ENCODE measurements at places on chromosomes 3 and 15.

- peak; percentile 8 for DNase-seq
Measured at GRCh38 chr3:51706021-51706485, 815 bp upstream of the GRM2 start.

DNA sequence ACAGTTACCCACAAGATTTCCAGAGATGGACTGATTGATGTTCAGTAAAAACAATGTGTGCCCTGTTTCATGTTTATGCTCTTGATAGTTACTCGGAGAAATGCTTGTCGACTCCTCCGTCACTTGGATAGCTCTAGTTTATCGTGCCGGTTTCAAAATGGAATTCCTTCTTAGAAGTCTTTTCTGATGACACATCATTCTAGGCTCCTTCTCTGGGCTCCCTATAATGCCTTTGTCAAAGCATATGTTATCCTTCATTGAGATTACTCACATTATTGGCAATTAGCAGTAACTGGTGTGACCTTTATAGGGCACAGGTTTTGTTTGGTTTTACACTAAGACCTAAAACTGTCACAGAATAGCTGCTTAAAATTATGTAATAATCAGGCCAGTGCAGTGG is 201.8 kb downstream of the CNTN6 start:
- no peak for DNase-seq

GRCh38 chr3:155382396-155383042 is 89.0 kb upstream of the STRIT1 start:
- DNase-seq, result no peak

- no peak for DNase-seq
Measured at GRCh38 chr3:13231781-13232666, 158.8 kb upstream of the IQSEC1 start.

GRCh38 chr3:126155280-126155640 is 25.1 kb downstream of the ALDH1L1 start:
- DNase-seq, result no peak

GRCh38 chr15:40029979-40030893 is 8.7 kb downstream of the SRP14 start:
- no peak for DNase-seq

DNA sequence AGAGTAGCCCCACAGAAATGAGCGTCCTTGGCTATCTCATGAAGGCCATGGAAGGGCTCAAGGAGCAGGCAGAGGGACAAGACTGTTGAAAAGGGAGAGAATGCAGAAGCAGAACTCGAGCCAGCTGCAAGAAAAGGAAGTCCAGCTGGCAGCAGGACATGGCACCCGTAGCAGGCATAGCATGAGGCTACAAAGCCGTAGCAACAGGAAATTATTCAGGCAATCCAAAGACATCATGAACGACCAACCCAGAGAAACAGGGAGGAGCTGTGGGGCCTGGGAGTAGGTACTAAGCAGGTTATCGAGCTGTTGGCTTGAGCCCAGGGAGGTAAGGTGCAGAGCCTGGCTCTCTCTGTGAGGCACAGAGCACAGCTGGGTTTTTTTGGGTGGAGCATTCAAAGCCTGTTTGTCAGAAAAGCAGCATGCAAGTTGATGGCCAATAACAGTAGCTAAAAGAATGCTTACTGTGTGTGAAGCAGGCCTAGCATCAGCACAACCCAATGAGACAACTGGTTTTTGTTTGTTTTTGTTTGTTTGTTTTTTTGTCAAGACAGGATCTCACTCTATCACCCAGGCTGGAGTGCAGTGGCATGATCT is 144.0 kb upstream of the SMAD3 start:
- no peak for DNase-seq

DNA sequence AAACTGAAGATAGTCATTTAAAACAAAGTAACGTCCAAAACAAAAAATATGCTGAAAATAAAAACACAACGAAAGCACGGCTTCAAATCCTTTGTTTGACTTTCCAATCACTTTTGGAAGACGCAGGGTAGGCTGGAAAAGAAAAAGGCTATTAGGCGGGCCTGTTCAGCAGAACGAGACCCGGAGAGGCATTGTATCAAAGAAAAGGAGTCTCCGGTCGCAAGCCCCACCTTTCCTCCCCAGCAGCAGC is 691 bp downstream of the SENP7 start:
- DNase-seq, result no peak

- no peak for DNase-seq
Measured at GRCh38 chr15:69484837-69485236, 32.2 kb downstream of the RPLP1 start.

GRCh38 chr3:55454611-55455010 is 32.5 kb downstream of the WNT5A start:
- no peak for DNase-seq

DNA sequence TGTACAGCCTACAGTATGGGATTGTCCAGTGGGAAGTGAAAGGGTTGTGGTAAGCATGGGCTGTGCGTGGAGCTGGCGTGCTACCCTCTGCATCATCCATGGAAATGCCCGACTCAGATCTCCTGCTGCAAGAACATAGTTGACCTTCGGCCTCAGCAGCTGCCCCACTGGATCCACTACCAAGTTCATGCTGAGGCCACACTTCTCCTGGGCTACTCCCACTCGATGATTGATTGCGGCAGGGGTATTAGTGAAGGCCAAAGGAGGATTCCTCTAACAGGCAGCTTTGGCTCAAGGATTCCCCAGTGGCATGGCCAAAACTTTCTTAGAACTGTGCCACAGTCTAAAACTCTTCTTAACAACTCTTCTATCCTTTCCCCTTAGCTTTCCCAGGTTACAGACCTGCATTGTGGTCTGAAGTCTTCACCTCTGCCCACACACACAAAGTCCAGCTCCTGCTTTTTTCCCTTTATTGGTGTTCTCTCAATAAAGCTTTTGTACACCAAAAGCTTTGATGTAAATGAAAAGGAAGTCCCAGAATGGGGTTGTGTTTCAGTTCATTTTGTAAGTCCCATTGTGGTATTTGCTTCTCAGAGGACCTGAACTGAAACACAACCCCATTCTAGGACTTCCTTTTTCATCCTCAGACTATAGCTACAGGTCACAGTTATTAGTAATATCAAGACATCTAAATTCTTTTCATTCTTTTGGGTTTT is 4.9 kb upstream of the TBC1D5 start:
- no peak for DNase-seq

DNA sequence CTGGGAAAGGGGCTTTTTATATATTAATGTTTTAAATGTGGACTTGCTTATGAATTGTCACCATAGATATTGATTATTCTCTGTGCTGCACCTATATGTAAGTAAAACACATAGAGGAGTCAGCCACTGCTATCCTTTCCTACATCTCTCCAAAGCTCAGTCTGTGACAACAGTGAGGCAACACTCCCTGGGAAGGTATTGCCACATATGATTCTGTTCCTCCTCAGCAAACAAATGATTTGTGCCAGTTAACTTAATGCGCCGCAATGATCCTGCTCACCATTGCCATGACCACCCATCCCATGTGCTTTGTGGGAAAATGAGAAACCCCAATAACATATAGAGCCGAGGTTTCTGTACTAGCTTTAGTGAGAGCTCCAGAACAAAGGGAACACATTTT is 75.1 kb upstream of the FBN1 start:
- no peak for DNase-seq

DNA sequence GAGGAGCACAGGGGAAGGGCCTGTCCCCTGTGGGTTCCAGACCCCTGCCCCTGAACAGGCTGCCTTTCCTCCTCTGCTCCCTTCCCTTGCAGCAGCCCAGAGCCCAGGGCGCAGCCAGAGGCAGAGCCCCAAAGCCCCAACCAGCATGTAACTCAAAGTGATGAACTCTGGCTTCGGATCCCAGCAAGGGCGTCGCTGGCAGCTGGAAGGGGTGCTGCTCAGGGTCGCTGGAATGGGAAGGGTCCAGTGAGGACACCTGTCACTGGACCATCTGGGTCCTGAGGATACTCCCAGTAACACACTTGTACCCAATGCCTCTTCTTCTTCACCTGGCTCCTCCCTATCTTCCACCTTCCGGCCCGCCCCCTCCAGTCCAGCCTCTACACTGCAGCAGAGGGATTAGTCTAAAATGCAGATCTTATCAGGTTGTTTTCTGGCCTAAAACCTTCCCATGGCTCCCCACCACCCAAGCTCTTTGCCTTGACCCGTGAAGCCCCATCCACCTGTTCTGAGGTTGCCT is 64.0 kb downstream of the SLC6A1 start:
- DNase-seq, result no peak

DNA sequence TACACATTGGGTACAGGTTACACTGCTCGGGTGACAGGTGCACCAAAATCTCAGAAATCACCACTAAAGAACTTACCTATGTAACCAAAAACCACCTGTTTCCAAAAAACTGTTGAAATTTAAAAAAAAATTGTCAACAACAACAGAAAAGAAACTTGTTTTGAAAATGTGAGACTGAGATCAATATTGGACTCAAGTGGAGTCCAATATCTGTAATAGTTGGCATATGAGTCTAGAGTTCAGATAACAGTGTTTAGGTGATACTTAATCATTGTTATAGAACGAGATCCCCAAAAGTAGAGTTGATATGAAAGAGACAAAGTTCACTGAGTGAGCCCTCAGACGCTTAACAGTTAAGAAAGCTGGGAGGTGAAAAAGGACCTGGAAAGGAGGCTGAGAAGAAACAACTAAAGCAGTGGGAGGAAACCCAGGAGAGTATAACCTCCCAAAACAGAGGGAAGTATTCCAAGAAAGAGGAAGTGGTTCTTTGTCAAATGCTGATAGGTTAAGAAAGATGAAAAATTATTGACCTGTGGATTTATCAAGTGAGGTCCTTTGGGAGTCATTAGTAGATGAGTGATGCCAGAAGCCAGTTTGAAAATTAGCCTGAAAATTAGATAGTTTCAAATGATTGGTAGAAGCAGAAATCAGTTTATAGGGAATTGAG is 388.6 kb upstream of the DPH6 start:
- DNase-seq, result no peak

DNA sequence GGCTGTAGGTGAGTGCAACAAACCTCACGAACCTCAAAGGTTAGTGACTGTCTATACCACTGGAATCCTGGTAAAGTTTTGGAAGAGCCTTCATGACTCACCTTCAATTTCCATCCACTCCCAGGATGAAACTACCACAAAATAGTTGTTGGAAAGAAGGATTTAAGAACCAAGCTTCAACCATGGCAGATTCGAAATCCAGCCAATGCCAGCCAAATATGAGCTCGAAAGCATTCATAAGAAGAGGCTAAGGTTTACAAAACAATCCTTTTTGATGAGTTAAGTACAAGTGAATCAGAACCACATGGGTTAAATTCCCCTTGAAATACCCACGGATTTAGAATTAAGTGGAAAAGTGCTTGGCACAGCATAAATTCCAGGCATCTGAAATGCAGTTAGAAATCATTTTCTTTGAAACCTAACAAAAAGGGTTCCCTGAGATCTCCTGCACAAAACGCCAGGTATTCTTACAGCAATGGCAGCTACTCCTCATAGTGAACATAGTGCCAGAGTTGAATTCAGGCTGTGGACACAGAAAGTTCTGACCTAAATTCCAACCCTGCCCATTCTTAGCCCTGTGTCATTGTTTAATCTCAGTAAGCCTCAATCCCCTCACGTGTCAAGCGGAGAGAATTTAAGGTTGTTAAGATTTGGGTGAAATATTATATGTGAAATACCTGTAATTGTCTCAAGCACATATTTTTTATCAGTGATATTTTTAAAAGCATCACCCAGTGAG is 89.2 kb downstream of the FBN1 start:
- no peak for DNase-seq

- no peak for DNase-seq
Measured at GRCh38 chr3:187982142-187982541, 171.8 kb upstream of the LPP start.

- DNase-seq, result no peak
Measured at GRCh38 chr3:71873093-71873611, 88.2 kb upstream of the PROK2 start.

DNA sequence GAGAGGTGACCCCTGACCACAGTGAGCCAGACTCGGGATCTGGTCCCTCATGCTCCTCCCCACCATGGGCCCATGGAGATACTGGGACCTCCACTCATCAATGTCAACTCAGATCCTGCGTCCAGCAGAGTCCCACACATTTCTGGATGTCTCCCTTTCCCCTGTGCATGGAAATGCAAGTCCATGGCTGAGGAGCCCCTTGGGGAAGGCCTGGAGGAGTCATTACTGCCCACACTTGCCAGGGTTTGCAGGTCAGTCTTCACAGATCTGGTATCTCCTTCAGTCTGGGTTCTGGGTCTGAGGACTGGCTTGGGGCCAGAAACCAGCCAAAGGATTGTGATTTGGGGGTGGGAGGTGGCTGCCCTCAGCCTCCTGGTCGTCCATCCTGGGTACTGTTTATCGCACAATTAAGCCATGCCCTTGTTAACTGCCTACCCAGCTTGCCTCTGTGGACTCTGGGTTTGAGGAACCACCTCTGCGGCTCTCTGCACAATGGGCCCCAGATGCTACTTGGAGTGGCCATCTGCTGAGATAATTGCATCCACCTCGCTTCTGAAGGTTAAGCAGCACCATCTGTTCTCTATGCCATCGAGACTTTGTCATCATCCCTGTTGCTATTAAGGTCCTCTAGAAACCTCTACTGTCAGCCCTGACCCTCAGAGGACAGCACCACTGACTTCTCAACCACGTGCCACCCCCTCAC is 49.9 kb upstream of the KLF13 start:
- no peak for DNase-seq

GRCh38 chr3:143040261-143040879 is 39.0 kb downstream of the U2SURP start:
- DNase-seq, result no peak

GRCh38 chr3:153137626-153138025 is 24.4 kb upstream of the RAP2B start:
- DNase-seq, result no peak

DNA sequence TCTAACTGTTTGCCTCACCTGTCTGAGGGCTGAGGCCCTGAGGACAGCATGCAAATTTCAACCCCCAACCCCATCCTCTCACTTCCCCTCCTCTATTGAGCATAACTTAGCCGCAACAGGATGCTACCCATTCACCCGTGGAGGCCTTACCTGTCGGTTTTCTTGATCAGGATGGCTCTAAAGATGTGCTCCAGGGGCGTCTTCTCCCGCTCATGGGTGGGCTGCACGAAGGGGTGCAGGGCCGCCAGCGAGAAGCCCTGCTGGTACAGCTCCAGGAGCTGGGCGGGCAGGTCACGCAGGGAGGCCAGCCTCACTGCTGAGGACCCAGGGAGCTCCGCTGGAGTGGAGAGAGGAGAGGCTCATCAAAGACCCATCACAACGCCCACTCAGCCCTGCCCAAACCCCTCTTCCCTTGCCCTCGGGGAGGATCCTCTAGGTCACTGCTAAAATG is 79.8 kb downstream of the RFTN1 start:
- DNase-seq, result no peak

DNA sequence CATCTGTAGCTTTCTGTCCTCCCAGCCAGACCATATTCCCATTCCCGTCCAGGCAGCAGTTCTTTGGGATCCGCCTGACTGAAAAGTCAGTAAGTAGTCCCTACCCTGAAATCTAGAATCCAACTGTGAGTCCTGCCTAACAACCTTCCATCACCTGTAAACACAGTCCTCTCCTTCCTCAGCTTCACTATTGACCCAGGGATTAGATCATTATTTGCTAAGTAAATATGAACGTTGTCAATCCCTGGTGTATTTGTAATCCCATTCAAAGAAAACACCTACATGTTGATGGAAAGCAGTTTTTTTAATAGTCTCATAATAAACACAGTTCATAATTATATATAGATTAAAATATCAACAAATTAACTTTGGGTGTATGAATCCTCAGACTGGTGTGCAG is 732 bp downstream of the SAXO2 start:
- no peak for DNase-seq

- DNase-seq, result no peak
Measured at GRCh38 chr3:185733980-185734724, 90.7 kb downstream of the IGF2BP2 start.

GRCh38 chr3:156818273-156818651 is 7.9 kb upstream of the LEKR1 start:
- DNase-seq, result no peak
